Body of pancreas (tissue), 4 donors: ENCODE measurements at places on chromosomes 16 and 17. TPM values are rescaled to one million over a fixed set of nuclear protein-coding genes. Genes with fewer than 3 reads are reported as not detected.

DNA sequence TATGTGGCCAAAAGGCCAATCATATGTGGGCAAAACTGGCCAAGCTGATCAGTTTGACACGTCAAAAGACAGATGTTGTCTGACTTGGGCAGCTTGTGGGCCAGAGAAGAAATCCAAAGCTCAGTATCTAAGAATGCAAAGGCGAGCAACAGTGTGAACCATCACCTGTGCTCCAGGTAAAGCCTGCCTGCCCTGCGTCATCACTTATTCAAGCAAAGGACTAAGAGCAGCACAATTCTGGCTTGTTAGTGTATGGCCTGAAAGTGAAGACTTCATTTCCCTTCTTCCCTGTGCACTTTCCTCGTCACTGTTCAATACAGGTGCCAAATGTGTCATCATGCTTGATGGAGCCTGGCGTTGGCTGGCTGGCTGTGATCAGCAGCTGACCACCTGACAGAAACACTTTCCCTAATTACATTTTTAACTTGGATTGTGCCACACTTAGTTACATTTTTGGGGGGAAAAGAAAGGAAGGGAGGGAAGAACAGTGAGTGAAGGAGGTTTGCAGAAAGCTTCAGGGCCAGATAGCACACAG is 4.7 kb downstream of the FAM20A start:
- H3K27ac ChIP-seq, result no peak overlapping the region
- no peak overlapping the region for H3K4me3 ChIP-seq
- peaks cover 4% of the 10 kb centered on the region for H3K27me3 ChIP-seq
- H3K36me3 ChIP-seq, result no peaks in the 10 kb centered on the region
- no peak for DNase-seq

The PPY gene
- total RNA-seq, result 51.6 TPM

The DPEP3 gene
- total RNA-seq, result not detected

GRCh38 chr17:20207262-20207985 is 198.3 kb downstream of the SPECC1 start:
- no peaks in the 10 kb centered on the region for H3K36me3 ChIP-seq
- no peak overlapping the region for H3K4me3 ChIP-seq
- no peaks in the 10 kb centered on the region for H3K27me3 ChIP-seq
- DNase-seq, result no peak
- peaks cover 6% of the 10 kb centered on the region for H3K4me1 ChIP-seq

DNA sequence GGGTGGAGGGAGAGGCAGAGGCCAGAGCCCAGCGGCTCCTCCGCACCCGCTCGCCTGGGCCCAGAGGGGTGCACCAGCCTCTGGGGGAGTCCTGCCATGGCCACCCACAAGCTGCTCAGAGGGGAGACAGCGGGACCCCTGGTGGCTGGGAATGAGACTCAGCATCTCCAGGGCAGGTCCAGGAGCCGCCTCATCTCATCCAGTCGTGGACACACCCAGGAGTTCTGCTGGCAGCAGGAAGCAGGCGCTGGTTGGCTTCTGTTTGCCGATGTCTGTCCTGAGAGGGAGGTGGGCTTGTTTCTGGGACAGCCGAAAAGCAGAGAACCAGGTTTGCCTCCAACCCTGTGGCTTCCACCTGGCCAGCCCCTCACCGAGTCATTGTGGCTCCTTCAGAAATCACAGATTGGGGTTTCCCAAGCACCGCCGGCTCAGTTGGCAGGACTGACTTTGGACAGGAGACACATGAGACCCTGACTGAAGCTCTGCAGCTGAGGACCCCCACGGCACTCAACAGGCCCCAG is 49.6 kb upstream of the ENPP7 start:
- no peak overlapping the region for H3K27ac ChIP-seq
- H3K36me3 ChIP-seq, result no peaks in the 10 kb centered on the region
- H3K27me3 ChIP-seq, result no peaks in the 10 kb centered on the region
- no peak overlapping the region for H3K4me3 ChIP-seq
- DNase-seq, result no peak
- no peaks in the 10 kb centered on the region for H3K4me1 ChIP-seq

The SULT1A1 gene
- total RNA-seq, result 26.7 TPM

- H3K4me3 ChIP-seq, result no peak overlapping the region
- no peaks in the 10 kb centered on the region for H3K36me3 ChIP-seq
- H3K27ac ChIP-seq, result no peak overlapping the region
- H3K4me1 ChIP-seq, result peaks cover 29% of the 10 kb centered on the region
- DNase-seq, result no peak
- peaks cover 18% of the 10 kb centered on the region for H3K27me3 ChIP-seq
Observed at GRCh38 chr17:1182811-1183170, 3.0 kb upstream of the ABR start.

The TNP2 gene
- total RNA-seq, result not detected

The PLXDC1 gene
- 6.5 TPM for total RNA-seq

The GNG13 gene
- not detected for total RNA-seq

The FOXL1 gene
- not detected for total RNA-seq

The ACSM2A gene
- total RNA-seq, result not detected

The KRTAP2-1 gene
- total RNA-seq, result not detected
